ENCODE measurements at places on chromosomes 3 and 15.
A peak's percentile ranks its signal among the peaks of the same experiment; 100 is the strongest.

GRCh38 chr15:90540768-90541167 lies 11.0 kb downstream of the CRTC3 start:
- DNase-seq, result no peak

GRCh38 chr15:33330931-33331330 lies 20.2 kb downstream of the RYR3 start:
- DNase-seq, result no peak

DNA sequence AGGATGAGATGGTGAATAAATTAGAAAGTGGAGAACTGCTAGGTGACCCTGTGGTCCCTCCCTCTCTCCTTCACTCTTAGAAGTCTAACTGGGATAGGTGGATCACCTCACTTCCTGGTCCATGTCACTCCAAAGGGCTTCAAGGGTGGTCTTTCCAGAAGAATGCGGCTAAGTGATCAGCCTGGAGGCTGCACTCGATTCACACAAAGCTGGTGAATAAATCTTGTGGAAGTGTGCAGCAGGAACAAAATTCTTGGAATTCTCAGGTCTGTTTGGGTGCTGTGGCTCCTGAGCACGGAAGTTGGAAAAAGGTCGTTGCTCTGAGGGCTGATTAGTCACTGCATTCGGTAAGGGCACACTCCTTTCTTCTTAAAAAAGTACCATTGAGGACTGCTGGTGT lies 46.3 kb downstream of the GASK1A start:
- DNase-seq, result no peak

DNA sequence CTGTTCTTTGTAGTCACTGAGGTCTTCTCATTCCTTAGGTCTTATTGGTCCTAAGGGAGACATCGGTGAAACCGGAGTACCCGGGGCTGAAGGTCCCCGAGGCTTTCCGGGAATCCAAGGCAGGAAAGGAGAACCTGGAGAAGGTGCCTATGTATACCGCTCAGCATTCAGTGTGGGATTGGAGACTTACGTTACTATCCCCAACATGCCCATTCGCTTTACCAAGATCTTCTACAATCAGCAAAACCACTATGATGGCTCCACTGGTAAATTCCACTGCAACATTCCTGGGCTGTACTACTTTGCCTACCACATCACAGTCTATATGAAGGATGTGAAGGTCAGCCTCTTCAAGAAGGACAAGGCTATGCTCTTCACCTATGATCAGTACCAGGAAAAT lies 11.6 kb downstream of the ADIPOQ start:
- DNase-seq, result no peak

DNA sequence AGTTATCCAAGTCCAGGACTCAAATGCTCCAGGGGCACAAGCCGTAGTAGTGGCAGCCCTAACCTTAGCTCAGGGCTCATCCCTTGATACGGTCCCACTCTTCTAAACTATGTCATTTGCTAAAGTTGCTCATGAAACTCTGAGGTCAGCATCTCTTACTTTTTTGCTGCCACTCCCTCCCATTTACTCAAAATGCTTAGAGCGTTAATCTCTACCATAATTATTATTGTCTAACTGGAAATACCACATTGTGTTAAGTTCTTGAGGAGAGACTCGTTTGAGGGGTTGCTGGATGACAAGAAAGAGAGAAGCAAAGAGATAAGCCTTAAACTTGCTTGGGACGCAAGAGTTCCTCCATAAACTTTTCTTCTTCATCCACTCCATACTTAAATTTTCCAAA lies 26.9 kb upstream of the TMOD3 start:
- DNase-seq, result no peak

GRCh38 chr15:63071288-63071909 lies 28.9 kb downstream of the TPM1 start:
- no peak for DNase-seq

DNA sequence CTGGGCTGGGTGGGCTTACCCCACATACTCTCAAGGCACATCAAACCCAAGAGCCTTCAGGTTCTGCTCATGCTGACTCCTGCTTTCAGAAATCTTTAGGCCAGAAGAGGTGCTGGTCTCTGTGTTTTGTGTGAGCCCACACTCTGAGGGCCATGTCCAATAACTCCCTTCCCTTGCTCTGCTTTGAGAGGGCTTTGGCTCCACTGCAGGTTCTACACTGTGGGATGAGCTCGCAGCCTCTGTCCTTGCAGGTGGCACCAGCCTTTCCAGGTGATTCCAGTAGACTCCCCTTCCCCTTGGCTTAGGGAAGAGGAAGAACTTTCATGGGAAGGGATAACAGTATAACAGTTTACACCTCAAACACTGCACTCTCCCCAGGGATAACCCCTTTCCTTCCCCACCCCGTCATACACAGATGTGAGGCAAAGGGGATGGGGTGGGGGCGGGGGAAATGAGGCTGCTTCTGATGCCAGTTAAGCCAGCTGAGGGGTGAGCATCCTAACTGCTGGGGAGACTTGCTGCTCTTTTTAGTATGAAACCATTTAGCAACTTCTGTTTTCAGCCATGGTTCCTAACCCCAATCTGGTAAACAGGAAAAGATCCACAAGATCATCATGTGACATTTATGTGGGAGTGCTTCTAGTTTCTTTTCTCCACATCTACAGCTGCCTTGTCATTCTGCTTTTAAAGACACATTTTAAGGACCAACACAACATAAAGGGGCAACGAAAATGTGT lies 262.4 kb downstream of the SLC9A9 start:
- peak; percentile 1 for DNase-seq

GRCh38 chr3:155747946-155748290 lies 3.0 kb upstream of the PLCH1 start:
- DNase-seq, result no peak

DNA sequence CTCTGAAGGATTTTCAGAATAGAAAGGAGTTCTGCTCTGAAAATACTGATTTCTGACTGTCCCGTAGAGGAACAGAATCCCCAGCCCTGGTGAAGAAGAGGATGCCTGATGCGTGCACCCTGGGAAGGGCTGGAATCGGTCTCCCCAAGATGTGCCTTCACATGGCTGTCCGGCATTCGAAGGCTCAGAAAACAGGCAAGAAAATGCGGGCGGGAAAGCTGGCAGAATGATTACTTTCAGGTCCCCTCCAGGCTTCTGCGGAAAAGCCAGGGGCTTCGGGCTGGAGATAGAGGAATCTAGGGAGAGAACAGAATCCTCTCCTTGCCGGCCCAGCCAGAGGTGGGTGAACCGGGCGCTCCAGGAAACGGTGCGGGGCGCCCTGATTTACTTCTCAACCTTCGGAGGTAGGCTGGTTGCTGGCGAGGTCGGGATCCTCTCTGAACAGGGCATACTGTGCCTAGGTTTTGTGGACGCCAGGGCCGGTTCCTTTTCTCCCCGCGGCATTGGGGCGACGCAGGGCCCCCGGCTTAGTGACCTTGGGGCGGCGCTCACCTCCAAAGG lies 2.5 kb downstream of the FOXL2NB start:
- no peak for DNase-seq

- DNase-seq, result no peak
These were observed 99.0 kb downstream of the MEGF11 start for GRCh38 chr15:66154581-66154980.

- no peak for DNase-seq
These were observed 110.1 kb upstream of the ABHD17C start for GRCh38 chr15:80584973-80585525.

GRCh38 chr15:44066211-44066827 lies 128.8 kb downstream of the FRMD5 start:
- peak; percentile 16 for DNase-seq

DNA sequence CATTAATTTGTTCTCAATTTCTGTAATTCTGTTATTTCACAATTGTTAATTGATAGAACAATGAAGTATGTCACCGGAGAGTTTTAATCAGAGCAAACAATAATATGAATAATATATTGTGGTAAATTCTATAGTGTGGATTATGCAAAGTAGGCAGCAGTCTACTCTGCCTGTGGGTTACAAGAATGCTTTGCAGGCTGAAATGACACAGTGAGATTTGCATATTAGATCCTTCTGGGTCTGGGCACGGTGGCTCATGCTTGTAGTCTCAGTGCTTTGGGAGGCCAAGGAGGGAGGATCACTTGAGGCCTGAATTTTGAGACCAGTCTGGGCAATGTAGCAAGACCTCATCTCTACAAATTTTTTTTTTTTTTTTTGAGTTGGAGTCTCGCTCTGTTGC lies 12.5 kb downstream of the COPG1 start:
- no peak for DNase-seq

GRCh38 chr3:122013448-122013925 lies 8.6 kb downstream of the ILDR1 start:
- DNase-seq, result no peak

DNA sequence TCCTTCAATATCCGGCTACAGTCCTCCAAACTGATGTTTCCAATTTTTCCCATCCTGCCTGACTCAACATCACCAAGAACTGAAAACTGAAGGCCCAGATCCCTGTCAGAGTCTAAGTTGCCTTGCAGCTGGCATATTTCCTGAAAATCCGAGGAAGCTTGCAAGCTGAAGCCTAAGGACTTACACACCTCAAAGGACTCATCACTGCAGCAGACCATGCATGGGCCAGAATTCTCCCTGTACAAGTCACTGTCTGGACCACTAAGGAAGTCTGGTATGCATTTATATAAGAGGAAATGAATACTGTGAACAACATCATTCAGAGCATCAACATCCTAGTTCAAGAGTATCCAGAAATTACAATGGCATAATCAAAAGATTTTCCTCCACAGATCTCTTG lies 548.8 kb upstream of the MDFIC2 start:
- no peak for DNase-seq

- no peak for DNase-seq
These were observed 12.6 kb downstream of the KLHL18 start for GRCh38 chr3:47295322-47295721.

GRCh38 chr3:185473290-185473815 lies 25.5 kb downstream of the TMEM41A start:
- no peak for DNase-seq

GRCh38 chr3:140421884-140422283 lies 256.0 kb upstream of the TRIM42 start:
- DNase-seq, result no peak

GRCh38 chr15:61697796-61698195 lies 362.5 kb downstream of the VPS13C start:
- DNase-seq, result no peak
